ENCODE measurements at places on chromosomes 6 and 20.

GRCh38 chr6:147905711-147906110 lies 397.2 kb downstream of the SAMD5 start:
- peak; percentile 22 for DNase-seq

DNA sequence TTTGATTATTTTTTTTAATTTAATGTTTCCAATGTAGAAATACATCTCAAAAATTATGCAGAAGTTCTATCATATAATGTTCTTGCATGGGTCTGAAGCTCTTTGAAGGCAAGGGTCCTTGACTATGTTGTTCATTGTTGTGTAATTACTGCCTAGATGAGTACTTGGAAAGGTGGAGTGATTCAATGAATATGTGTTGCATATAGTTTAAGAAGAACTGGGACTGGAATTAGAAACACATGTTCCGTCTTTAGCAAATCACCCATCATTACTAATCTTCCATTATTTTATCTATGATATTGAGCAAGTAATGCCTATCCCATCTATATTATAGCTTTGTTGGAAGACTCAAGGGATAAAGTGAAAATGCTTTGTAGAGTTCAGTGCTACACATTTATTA lies 147.3 kb downstream of the LAMA2 start:
- no peak for DNase-seq

GRCh38 chr6:54074578-54075195 lies 36.6 kb upstream of the MLIP start:
- DNase-seq = no peak

- DNase-seq = no peak
Measured at GRCh38 chr6:36629784-36630183, 35.6 kb downstream of the SRSF3 start.

DNA sequence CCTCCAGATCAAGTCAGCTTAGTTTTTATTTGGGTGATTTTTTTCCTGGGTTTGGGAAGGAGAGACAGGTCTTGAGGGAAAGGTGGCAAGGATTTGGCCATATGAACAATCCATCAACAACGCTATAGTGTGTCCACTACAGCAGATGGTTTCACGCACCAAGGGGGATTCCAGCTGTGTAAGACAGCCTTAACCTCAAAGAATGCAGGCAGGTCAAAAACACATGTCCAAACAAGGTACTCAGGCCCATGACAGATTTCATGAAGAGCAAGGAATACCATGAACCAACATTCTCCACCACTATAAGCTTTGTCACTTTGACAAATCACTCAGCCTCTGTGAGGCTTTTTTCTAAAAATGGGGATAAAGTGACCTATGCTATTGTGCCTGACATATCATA lies 2.0 kb downstream of the AIF1 start:
- no peak for DNase-seq

- DNase-seq = no peak
Measured at GRCh38 chr20:56316051-56316450, 42.7 kb upstream of the FAM210B start.

- no peak for DNase-seq
Measured at GRCh38 chr6:139242457-139243240, 49.1 kb downstream of the TXLNB start.

DNA sequence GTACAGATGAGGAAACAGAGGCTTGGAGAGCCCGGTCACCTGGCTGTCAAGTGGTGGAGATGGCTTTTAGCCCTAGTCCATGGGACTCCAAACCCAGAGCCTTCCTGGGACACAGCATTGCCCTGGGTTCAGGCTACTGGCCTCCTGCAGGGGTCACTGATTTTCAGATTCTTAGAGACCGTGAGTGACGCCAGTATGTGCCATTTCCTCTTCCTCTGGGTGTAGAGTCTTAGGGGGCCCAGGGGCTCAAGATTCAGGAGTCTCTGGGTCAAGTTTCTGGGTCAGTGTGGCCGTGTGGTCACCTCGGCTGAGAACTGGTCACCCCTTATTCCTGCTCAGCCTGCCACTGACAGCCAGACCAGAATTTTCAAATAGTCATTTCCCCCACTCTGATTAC lies 574 bp downstream of the ARHGAP40 start:
- DNase-seq = no peak

DNA sequence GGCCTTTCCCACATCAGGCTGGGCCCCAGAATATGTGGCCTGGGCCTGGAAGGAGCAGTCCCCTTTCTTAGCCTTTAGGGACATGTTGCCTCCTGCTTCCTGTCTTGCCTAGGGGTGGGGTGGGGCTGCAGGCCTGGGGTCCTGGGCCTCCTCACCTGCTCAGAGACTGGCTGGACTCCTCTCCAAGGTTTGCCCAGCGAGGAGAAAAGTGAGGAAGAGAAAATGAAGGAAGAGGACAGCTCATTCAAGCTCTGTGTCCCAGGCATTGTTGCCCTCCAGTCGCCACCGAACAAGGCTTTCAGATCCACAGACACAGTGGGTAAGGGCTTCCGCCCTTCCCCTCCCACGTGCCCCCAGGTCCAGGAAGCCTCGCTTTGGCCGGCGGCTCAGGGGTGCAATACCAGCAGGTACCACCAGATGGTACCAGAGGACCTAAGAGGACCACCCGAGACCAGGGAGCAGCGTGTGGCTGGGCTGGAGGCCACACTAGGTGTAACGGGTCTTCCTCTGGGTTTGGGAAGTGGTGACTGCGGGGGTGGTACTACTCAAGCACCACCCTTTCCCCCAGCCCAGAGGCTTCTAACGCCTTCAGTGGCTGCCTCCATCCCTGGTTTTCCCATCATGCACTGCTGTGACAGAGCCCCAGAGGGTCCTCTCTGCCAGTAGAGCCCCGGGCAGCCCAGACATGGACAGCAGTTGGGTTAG lies 5.5 kb upstream of the BAK1 start:
- no peak for DNase-seq

- DNase-seq = peak; percentile 63
Measured at GRCh38 chr20:5658912-5659345, 91.3 kb upstream of the SHLD1 start.

- DNase-seq = no peak
Measured at GRCh38 chr6:138571585-138572166, 72.4 kb upstream of the NHSL1 start.

GRCh38 chr6:123802351-123802696 lies 1.3 kb upstream of the NKAIN2 start:
- peak; percentile 67 for DNase-seq

DNA sequence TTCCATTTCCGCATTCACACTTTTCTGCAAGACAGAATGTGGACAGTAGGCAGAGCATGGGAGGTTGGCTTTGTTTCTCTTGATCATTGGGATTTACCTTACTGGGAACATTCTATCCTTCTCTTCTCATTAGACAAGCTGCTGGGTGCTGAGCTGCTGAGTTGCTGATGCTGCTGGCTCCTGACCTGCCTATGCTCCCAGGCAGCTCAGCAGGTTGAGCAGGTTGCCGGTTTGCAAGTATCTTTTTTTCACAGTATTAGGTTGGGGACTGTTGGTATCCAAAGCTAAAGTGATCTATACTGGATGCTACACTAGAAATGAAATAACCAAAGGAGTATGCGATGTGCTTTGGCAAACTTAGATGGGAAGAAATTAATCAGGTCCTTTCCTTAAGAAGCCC lies 23.7 kb upstream of the ADGRF4 start:
- no peak for DNase-seq

GRCh38 chr6:84539122-84539856 lies 225.1 kb downstream of the TBX18 start:
- no peak for DNase-seq

- DNase-seq = no peak
Measured at GRCh38 chr6:157246048-157246630, 77.2 kb downstream of the TMEM242 start.

- DNase-seq = no peak
Measured at GRCh38 chr20:43293068-43293786, 103.5 kb upstream of the PTPRT start.

- DNase-seq = no peak
Measured at GRCh38 chr20:20799716-20800312, 87.4 kb upstream of the RALGAPA2 start.

DNA sequence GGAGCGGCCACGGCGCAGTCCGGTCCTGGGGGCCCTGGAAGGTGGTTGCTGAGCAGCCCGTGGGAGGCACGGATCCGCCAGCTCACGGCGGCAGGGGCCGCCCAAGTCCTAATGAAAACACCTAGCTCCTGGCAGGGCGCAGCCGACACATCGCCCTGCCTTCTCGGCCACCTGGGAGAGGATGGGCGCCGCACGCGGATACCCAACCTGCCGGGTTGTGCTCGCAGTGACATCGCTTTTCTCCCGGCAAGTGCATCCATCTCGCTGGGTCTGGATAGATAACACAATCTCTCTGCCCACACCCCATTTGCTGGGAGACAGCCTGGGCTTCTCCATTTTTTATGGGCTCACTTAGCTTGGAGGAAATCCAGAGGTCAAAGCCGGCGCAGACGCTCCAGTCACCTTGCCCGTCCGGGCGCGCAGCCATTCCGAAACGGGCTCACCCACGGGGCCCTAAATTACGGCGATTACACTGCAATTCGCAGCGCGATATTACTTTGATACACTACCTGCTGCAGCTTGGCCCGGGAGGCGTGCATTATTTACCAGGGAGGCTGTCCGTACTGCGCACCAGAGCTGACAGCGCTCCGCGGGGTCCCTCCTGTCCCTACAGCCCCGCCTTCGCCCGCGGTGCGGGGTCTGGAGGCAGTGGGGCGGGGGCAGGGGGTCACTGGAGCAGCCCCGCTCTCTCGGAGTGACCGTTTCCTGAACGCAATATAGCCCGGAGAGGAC lies 36.2 kb upstream of the CCDC167 start:
- no peak for DNase-seq

GRCh38 chr20:48064929-48065328 lies 279.6 kb upstream of the SULF2 start:
- DNase-seq = no peak

- DNase-seq = no peak
Measured at GRCh38 chr6:15449011-15449410, 203.1 kb downstream of the JARID2 start.

- DNase-seq = no peak
Measured at GRCh38 chr6:13471184-13471583, 16.2 kb downstream of the GFOD1 start.

DNA sequence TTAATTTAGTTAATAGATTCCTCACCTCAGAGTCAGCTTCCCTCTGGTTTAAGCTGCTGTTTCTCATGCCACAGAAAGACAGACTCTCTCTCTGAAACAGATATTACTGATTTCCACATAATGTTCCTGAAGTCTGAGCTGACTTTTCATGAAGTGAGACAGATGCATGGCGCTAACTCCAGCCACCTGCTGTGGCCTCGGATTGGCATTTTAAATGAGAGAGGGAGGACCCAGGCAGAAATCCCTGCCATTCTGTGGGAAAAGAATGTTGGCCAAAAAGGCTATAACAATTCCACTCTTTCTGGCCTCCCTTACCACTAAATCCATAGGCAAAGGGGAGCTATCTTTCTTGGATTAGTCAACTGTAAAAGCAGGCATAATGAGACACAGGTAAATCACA lies 354.1 kb upstream of the CDH4 start:
- no peak for DNase-seq

All from SK-N-MC (cell line).